ENCODE measurements at places on chromosomes 16 and 17.
A peak's percentile ranks its signal among the peaks of the same experiment; 100 is the strongest.

GRCh38 chr17:78132084-78132676 lies 1.6 kb downstream of the TMC8 start:
- DNase-seq = peak; percentile 69

- DNase-seq = no peak
Observed at GRCh38 chr16:56401482-56401881, 23.9 kb downstream of the AMFR start.

DNA sequence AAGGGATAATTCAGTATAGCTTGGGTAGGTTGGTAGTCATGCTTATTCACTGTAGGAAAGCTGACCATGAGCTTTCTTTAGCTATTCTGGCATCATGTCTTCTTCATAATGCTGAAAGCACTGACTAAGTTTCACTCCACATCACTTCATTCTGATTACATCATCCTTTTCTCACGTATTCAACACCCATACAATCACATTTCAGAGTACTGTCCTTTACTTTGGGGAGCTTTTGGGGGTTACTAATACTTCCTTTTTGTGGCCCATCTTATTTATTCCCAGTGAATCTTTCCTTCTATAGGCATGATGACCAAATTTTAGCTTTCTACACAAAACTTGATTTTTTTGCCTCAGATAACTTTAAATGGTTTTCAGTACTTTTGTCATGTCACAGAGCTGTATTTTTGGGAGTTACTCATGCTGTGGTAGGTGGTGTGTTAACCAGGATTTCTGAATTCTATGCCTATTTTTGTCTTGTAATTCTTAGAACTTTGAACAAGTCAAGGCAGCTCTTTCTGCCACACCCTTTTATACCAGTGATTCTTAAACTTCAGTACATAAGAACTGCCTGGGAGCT lies 23.5 kb downstream of the TADA2A start:
- DNase-seq = no peak

DNA sequence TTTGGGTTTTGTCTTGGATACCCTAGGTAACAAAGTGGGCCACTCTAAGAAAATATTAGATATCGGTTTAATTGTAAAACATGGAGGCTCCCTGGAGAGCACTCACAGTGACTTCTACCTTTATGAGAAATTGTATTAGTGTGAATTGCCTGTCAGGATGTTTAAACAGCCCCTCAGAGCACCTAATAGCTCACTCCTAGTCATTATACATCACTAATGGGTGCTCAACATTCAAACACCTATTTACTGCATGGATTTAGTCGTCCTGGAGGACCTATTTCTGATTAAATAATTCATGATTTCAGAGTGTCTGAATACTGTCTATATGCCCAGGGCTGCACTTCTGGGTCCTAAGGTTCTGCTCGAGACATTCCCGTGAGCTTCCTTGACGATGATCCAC lies 430.2 kb upstream of the EEF2KMT start:
- DNase-seq = no peak

DNA sequence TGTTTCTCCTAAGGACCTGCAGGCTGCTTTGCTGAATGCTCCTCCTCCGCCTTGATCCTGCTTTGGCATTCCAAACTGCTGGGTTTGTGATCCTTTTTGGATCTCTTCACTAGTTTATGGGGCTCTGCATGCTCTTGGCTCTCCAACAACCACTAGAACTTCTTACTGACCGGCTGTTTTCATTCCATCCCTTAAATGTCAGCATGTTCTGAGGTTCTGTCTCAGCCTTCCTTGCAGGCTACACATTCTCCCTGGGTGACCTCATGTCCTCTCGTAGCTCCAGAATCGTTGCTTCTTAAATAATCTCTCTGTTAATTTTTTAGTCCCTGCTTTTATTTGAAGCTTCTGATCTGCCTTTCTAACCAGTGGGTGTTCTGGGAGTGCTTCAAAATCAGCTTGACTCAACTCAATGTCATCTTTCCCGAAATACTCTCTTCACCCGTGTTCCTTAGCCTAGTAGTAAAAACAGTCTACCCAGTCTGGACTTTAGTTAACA lies 119.0 kb upstream of the HS3ST2 start:
- no peak for DNase-seq

DNA sequence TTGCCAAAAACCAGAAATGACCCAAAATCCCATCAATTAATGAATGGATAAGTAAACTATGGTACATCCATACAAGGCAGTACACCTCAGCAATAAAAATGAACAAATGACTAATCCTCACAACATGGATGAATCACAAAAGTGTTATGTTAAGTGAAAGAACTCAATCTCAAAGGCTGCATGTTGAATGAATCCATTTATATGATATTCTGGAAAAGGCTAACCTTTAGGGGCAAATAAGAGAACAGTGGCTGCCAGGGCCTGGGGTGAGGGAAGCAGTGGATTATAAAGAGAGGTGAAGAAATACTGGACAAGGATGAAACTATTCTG lies 46.1 kb upstream of the MSI2 start:
- no peak for DNase-seq

- DNase-seq = no peak
Observed at GRCh38 chr17:2107050-2107449, 52.1 kb downstream of the HIC1 start.

- DNase-seq = no peak
Observed at GRCh38 chr16:17520111-17520510, 49.4 kb upstream of the XYLT1 start.

DNA sequence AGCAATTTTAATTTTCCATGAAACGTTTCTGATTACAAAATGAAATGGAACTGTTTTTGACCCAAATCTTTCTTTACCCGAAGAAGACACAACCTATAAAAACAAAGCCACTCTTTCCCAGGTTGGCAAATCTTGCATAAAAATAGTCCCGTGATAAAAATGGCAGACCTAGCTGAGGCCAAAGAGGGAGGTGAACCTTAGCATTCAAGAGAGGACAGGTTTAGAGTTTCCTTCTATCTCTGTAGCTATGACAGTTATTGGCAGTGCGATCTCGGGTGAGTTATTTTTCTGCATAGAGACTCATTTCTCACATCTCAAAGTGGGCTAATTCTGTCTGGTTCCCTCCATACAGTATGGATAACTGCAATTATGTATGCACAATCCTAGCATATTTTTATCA lies 241.4 kb downstream of the MAP2K6 start:
- no peak for DNase-seq

DNA sequence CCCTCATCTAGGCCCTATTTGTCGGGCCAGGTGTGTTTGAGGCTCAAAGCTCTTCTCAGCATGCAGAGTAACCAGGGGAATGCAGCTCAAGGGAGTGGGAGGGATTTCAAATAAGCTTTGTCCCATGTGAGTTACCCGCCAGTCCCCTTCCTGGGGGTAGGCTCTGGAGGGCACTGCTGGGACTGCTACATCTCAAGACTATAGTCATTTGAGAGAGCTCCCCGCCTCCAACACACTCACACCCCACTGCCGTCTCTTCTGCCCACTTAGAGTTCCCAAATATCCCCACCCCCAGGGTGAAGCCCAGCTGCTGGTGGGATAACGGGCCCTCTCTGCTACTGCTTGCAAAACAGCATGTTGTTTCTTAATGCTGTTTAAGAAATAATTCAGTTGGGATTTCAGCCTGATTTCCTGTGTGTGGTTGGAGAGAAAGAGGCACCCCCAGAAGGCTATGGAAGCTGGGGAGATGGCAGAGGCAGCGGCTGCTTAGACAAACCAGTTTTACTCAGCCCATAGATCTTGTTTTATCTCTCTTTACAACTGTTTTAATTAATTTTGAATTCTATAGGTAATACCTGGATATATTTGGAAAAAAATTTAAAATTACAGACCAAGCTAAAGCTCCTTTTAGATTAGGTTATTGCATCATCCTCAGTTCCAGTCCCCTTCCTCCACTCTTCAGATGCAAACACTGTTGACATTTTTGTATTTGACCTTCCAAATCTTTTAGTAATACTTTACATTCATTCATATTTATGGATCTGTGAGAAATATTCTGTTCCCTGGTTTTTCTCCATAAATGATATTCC lies 4.1 kb upstream of the MPO start:
- DNase-seq = no peak

GRCh38 chr16:77785373-77785764 lies 3.0 kb upstream of the VAT1L start:
- DNase-seq = no peak

GRCh38 chr16:49457196-49457595 lies 83.6 kb downstream of the C16orf78 start:
- DNase-seq = no peak

DNA sequence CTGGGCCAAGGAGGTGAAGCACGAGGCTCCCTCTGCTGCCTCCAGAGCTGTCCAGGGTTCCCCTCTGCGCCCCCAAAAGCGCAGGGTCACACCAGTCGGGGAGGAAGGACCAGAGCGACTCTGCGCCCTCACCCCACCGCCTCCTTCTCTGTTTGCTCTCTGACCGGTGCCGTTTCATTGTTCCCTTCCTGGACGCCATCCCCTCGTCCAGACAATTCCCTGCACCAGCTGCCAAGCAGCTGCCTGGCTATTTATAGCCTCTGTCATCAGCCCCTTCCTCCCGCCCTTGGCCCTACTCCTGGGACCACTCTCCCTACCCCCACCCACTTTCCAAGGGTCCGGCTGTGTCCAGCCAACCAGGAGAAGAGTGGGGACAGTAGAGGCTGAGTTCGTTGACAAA lies 68.8 kb upstream of the CREBBP start:
- DNase-seq = no peak

GRCh38 chr16:27820646-27821345 lies 242.7 kb downstream of the GSG1L start:
- DNase-seq = no peak
